ENCODE measurements at places on chromosomes 7 and 10.

- peak; percentile 55 for DNase-seq
Observed at GRCh38 chr7:140230516-140230860, 53.7 kb upstream of the KDM7A start.

DNA sequence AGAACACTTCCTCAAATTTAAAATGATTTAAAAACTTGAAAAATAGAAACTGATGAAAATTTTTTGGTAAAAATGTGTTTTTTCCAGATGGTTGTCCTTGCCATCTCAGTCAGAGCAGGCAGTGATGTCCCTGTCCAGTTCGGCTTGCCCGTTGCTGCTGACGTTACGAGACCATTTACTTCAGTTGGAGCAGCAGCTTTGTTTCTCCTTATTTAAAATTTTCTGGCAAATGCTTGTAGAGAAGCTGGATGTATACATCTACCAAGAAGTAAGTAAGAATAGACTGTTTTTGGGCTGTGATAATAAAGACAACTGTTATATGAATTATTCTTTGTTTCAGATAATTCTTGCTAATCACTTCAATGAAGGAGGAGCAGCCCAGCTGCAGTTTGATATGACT lies 16.1 kb downstream of the EFCAB10 start:
- no peak for DNase-seq

DNA sequence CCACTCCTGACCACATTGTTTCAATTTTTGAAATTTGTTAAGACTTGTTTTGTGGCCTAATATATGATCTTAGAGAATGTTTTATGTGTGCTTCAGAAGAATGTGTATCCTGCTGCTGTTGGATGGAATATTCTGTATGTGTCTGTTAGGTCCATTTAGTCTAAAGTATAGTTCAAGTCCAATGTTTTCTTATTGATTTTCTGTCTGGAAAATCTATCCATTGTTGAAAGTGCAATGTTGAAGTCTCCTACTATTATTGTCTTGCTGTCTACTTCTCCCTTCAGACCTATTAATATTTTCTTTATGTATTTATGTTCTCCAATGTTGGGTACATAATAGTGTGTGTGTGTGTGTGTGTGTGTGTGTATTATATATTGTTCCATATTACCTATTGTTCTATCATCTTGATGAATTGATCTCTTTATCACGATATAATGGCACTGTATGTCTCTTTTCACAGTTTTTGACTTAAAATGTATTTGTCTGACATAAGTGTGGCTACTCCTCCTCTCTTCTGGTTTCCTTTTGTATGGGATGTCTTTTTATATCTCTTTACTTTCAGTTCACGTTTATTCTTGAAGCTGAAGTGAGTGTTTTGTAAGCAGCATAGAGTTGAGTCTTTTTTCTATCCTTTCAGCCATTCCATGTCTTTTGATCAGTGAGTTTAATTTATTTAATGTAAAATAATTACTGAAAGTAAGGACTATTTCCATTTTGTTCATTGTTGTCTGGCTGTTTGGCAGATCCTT lies 61.3 kb downstream of the AKR1D1 start:
- DNase-seq = peak; percentile 44

- no peak for DNase-seq
Observed at GRCh38 chr7:109879287-109879828, 1211.6 kb upstream of the LRRN3 start.

- DNase-seq = no peak
Observed at GRCh38 chr10:82256275-82256674, 381.3 kb downstream of the NRG3 start.

- no peak for DNase-seq
Observed at GRCh38 chr7:128928159-128928813, 9.4 kb upstream of the IRF5 start.

- DNase-seq = no peak
Observed at GRCh38 chr7:132117181-132117580, 459.1 kb downstream of the PLXNA4 start.

- no peak for DNase-seq
Observed at GRCh38 chr7:80078159-80078731, 56.4 kb upstream of the GNAI1 start.

GRCh38 chr10:6486309-6486708 lies 93.8 kb downstream of the PRKCQ start:
- DNase-seq = no peak

- no peak for DNase-seq
Observed at GRCh38 chr7:27767374-27767773, 27.4 kb downstream of the TAX1BP1 start.

GRCh38 chr10:125514206-125515162 lies 168.5 kb downstream of the TEX36 start:
- no peak for DNase-seq

- DNase-seq = no peak
Observed at GRCh38 chr7:49631960-49632359, 141.5 kb upstream of the VWC2 start.

DNA sequence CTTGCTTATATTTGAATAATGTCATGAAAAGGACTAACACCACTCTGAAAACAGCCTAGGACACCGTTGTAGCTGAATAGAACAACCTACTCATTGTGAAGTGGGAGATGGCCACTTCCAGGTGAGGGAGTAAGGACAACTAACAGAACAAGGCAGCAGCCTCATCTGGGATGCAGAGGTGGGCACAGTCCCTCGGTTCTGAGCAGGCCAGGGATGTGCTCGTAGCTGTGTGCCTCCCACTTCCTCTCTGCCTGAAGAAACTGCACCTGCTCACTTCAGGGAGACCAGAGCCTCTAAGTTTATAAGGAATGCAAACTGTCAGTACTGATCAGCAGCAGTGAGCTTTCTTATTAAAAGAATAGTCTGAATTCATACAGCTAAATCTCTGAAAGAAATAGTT lies 2.5 kb downstream of the VSTM4 start:
- DNase-seq = no peak

DNA sequence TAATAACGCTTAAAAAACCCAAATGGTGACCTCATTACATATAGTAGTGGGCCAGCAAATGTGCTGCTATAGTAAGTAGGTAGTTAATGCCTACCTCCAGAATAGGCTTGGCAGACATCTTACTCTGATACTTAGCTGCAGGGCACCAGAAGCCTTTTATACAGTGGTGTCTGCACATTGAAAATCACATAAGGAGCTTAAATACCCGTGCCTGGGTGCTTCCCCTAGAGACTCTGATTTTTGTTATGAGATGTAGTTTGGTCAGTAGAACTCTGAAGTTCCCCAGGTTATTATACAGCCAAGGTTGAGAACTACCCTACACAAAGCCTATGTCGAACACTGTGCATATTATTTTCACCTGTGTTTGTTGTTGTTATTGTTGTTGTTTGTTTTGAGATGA lies 47.2 kb downstream of the ANKIB1 start:
- DNase-seq = no peak

DNA sequence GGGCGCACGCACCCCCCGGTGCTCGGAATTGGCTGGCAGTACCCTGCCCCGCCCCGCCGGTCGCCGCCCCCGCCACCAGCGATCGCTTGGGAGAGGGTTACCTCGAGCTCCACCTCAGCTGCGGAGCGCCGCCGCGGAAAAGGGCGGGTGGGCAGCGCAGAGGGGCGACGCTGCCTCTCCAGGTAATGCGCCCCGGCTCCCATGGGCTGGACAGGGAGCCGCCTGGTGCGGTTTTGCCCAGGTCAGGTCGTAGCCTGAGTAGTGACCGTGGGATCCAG lies 1.3 kb downstream of the PFKFB3 start:
- DNase-seq = no peak

- DNase-seq = no peak
Observed at GRCh38 chr10:35650894-35651293, 8.8 kb upstream of the FZD8 start.

DNA sequence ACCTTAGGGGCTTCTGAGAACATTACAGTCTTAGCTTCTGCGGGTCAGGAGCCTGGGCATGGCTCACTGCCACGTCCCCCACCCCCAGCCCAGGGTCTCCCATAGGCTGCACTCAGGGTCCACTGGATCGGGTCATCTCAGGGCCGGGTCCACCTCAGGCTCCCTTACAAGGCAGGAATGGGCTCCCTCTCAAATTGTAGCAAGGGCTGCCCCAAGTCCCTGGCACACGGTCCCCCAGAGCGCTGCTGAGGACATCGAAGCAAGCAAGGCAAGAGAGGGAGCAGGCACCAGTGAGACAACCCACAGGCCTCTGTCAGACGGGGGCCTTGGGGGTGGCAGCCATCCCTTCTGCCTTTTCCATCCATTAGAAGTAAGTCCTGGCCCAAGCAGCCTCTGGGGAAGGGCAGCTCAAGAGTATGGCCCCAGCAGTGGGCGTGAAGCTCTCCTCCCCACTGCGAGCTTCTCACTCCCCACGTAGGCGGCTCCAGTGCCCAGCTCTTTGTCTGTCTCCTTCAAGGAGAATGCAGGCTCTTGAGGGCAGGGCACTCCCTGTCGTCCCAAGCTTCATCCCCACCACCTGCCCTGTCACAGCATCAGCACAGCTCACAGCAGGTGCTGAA lies 18.0 kb upstream of the RET start:
- no peak for DNase-seq

DNA sequence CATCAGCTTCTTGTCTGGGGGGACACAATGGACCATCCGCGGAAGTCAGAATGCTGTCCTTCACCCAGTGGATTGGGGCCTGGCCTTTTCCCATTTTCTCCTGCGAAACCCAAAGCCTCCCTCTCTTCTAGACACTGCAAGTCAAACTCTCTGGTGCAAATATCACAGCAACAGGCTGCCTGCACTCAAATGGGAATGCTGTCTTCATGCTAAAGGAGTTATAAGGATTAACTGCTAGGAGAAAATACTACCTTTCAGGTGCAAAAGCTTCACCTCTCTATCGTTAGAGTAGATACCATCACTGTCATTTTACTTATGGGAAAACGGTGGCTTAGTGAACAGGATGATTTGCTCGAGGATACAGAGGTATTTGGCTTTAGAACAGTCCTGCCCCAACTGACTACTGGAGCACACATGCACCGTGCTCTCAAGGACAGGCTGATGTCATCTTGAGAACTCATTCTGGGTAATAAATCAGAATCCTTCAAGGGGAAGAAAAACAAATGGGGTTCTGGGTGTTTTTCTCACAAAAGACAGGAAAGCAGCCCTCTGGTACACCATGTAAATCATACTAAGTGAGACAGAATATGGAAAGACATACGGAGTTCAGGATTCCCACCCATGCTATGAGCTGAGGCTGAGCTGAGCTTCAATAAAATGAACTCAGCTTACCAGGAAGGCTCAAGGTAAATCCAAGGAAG lies 100.9 kb downstream of the SAMD9 start:
- DNase-seq = no peak

DNA sequence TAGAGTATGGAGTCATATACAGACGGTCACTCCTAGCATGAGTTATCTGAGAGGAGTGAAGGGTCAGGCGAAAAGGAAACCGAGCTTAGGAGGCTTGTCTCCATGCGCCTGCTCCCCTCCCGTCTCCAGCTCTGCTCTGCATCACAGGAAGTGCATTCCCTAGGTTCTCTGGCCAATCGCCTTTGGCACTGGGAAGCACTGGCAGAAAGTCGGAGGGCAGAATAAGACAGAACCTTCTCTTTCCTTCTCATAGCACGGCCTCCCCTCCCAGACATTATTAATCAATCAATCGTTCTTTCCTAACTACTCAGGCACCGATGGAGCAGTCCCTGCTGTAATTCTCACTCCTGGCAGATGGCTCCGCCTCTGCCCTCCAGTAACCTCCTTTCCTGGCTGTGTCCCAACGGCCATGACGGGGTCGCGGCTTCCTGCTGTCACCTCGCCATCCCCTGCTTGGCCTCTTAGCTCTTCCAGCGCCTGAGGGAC lies 177.1 kb downstream of the FRMD4A start:
- DNase-seq = no peak

DNA sequence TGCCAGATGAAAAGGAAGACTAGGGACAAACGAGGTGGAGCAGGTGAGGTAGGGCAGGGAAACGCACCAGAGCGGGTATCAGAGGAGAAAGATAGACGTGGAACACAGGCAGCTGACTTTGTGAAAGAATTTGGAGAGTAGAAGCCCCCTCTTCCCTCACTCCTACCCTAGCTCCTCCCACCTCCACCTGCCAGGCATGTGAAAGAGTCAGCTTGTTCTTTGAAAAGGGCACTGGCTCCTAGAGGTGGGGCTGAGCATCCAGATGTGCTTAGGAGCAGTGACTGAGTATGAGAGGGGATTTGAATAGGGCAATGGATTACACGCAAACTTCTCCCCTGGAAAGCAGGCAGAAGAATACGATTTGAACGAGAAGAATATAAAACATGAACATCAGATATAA lies 174.2 kb upstream of the INHBA start:
- no peak for DNase-seq

DNA sequence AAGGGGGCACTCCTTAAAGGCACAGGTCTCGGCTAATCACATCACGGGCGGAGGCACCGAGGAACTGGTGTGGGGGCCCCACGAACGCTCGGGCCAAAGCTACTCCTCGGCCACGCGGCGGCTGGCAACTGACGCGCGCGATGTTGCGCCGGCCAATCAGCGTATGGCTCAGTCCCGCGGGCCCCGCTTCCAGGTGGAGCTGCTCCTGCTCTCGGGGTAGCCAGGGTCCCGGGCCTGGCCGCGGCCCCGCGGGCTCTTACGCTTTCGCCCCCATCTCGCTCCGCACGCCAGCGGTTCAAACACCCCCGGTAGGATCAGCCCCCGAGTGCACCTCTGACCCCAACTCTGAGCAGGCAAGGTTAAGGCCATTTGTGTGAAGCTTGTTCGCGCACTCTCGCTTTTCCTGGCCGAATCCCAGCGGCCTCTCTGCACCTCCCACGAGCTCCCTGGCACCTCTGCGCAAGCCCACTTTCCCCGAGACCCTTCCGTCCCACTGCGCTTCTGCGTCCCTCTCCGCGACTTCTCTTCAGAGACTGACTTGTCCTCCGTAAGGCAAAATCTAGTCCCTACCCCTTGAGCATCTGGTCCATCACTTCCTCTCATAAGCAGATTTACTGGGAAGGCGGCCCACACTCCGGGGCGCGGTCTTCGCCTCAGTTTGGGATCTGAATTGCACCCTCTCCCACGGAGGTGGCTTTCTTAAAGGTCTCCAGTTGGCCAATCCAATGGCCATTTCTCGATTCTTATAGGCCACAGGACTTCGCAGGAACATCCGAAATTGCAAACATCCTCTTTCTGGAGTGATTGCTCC lies 200.9 kb upstream of the TBX20 start:
- DNase-seq = no peak

DNA sequence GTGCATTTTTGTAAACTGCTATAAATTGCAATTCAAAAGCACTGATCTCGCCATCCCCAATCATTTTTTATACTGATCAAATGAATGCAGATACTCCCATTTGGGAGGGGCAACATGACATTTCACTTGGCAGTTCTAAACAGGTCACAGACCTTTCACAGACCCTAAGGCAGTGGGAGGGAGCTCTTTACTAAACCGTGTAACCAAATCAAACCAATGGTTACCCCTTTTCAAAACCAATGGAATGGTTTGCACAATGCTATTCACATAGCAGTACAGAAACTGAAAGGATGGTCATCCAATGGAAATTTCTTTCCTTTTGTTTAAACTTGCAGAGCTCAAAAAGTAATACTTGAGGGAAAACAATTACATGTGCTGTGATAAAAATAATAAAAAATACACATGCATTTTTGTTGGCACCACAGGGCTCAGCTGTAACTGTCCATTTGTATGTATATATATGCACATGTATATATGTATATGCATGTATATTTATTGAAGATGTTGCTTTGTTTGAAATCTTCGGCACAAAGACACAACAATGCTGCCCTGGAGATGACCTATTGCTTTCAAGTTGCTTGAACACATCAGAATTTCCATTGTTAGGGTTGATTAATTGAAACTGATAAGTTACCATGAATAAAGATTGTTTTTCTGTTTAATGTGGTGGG lies 14.0 kb downstream of the PTF1A start:
- no peak for DNase-seq

- no peak for DNase-seq
Observed at GRCh38 chr7:66683770-66684123, 55.1 kb downstream of the KCTD7 start.

Data from GM13976 (cell line).